Type B pancreatic cell (in vitro differentiated cells): ENCODE measurements at places on chromosomes 3 and 15.

- no peak for DNase-seq
Measured at GRCh38 chr15:87967951-87968350, 288.6 kb downstream of the NTRK3 start.

GRCh38 chr3:26106228-26106627 lies 316.3 kb downstream of the OXSM start:
- DNase-seq: no peak

GRCh38 chr3:40237159-40237558 lies 72.3 kb upstream of the EIF1B start:
- DNase-seq: no peak

DNA sequence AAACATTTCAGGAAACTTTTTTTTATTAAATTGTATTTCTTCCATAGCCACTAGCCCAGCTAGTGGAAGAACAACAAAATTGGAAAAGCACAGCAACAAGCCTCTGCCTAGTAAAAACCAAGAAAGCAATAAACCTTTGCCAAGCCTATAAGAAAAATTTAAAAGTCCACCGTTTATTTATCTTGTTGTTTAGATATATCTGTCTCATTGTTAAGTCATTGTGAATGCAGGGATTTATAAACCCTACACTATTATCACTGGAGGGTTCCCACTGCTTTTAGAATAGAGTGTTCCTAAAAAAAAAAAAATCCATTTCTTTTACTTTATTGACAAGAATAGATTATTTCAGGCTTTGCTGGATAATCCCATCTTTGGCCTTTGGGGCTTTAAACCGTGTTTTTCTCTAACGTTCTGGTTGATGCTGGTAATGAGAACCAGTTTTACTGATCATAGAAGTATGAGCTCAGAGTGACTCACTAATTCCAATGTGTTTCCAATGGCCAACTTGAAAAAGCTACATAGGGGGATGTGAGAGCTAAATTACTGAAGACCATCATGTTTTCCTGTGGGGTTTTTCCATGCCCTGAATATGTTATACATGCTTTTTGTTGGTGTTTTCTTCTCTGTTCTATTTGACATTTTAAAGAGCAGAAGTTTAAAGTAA lies 634.1 kb downstream of the RBMS3 start:
- no peak for DNase-seq

DNA sequence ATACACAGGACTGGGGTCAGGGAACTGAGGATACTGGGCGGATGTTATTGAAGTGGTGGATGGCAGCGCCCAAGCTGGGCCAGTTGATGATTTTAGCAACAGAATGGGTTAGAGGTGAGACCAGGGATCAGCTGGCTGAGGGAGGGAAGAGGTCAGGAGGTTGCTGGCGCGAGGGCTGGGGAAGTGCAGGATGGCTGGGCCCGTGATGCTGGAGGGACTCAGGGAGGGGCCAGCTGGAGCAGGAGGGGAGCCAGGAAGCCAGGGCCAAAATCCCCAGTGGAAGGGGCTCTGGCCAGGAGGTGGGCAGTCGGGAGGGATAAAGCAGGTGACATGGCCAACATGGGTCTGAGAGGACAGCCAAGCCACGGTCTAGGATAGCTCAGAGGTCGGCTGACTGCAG lies 178.0 kb downstream of the NSMCE3 start:
- no peak for DNase-seq

DNA sequence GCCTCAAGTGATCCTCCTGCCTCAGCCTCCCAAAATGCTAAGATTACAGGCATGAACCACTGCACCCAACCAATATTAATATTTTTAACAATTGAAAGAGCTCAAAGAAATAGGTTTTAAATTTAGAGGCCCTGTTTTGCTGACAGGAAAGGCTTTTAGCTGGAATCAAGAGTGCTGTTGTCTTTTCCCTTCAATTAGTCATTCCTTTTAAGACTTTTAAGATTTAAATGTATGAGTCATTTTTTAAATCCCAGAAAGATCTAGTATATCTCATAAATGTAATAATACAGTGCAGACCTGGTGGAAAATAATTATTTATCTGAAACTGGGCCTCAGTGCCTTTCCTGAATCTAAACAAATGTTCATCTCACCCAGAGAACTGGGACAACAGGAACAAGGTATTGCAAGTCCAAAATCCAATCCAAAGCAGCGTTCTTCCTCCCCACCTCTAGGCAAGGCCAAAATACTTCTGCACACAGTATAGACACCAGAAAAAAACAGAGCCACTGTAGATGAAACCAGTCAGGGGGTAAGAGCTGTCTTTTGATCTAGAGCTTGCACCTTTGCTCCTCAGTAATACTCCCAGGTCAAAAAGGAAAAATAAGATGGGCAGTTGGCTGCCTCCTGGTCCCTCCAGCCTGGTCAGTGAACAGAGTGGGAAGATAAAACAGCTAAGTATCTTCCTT lies 14.4 kb downstream of the AGTR1 start:
- DNase-seq: no peak

GRCh38 chr15:31200735-31201151 lies 99.2 kb upstream of the TRPM1 start:
- DNase-seq: no peak

DNA sequence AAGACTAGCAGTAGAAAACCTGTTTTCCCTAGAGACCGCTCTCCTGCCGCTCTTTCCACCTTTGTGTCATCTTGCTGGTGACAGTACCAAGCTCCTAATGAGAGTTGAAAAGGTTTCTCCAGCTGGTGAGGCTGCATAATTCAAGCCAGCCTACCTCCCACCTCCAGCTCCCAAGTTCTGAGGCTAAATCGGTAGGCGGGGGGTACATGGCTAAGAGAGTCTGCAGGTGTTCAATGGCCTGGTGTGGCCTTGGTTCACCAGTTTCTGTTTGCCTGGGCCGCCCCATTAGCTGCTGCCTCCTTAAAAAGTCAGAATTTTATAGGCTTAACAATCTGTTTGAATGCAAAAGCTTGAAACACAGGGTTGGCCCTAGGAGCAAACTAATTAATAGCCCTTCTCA lies 262.8 kb downstream of the SLCO3A1 start:
- no peak for DNase-seq

DNA sequence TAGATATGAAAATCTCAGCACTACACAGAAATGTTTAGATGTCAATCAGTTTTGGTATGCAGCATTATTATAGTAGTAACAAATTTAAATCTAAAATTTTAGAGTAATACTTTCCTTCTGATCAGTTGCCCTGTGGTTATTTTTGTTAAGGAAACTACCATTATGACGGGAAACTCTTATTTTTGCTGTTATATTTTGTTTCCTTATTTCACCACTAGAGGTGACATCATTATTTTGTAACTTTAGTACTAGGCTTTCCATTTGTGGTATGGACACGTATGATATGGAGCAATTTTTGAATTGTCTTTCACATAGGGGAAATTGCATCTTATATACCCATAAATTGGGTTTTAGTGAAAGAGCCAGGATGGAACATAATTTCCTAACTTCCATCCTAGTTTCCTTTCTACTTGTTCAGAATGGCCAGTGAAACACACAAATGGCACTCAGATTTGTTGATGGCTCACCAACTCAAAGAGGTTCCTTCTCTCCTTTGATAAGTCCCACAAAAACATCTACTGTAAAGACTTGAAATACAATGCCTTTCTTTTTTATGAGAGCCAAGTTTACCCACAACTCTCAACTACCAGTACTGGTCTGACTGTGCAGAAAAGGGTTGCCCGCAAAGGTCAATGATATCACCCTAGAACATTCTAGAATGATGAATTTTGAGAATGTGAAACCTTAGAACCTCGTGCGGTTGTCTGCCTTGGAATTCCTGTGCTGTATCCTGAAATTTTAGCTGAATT lies 19.4 kb upstream of the PPP4R2 start:
- no peak for DNase-seq

DNA sequence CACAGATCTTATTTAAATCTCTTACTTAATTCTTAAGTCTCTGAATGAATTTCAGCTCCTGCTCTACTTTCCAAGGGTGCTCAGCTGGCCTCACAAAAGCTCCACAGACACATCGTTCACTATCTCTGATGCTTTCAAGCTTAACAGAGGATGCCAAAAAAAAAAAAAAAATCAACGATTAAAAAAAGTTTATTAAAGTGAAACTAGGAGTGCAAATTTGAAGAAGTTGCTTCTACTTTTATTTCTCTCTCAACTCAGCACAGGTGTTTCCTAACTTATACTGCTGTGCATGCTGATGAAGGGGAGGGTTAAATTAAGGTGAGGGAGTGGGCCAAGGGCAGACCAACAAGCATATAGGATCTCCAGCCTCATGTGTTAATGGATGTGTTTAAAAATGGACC lies 157.2 kb downstream of the TIGIT start:
- DNase-seq: no peak

- DNase-seq: no peak
Measured at GRCh38 chr3:31668242-31668641, 135.5 kb downstream of the STT3B start.

DNA sequence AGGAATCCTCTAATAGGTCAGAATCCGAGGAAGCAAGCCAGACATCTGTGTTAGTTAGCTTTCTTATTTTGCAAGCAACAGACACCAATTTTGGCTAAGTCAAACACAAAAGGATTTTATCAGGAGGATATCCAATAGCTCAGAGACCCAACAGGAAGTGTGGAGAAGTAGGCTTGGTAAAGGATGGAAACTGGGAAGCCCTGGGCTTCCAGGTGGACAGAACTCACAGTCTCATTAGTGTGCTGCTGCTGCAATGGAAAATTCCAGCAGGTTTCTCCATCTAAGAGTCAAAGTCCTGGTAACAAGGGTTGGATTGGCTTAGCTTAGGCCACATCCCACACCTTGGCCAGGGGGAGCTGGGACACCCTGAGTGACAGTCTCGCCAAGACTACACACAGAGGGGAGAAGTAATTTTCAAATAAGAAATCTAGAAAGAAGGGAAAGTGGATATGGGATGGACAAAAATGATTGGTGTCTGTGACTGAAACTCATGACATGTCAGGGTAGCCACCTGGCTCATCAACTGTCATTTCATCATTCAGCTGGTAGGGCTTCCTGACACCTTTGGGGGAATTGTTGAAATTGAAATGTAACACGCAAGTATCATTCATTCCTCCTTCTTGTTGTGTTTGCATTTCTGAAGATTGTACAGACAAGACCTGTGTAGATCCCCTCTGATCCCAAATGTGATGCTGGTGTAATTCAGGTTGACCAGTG lies 158.6 kb downstream of the THSD4 start:
- DNase-seq: no peak

- no peak for DNase-seq
Measured at GRCh38 chr15:60583194-60583593, 104.3 kb upstream of the ICE2 start.

- DNase-seq: no peak
Measured at GRCh38 chr3:39779511-39780230, 29.7 kb upstream of the MYRIP start.

DNA sequence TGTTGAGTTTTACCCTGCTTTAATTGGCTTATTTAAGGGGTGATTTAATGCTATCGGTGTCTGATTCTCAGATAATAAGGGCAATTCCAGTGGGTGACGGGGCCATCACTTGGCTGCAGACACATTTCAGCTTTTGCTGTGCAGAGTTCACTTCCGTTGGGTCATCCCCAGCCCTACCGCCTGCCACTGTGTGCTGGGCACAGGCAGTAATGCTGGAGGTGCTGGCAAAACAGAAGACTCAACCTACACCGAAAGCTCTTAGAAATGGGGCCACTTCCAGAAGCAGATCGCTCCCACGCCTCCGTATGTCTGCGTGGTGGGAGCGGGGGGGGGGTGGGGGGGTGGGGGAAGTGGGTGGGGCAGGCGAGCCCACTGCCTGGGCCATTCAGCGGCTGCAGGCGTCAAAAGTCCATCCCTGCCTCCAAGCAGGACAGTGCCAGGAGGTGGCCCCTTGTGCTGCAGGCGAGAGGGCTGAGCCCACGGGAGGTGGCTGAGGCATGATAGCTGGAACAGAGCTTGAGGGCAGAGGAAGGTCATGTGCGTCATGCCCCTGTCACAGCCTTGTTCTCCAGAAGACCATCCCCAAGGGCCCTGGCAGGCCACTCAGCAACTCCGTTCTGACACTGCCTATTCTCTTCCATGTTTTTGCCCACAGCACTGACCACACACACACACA lies 128.3 kb downstream of the ATP10A start:
- DNase-seq: no peak

DNA sequence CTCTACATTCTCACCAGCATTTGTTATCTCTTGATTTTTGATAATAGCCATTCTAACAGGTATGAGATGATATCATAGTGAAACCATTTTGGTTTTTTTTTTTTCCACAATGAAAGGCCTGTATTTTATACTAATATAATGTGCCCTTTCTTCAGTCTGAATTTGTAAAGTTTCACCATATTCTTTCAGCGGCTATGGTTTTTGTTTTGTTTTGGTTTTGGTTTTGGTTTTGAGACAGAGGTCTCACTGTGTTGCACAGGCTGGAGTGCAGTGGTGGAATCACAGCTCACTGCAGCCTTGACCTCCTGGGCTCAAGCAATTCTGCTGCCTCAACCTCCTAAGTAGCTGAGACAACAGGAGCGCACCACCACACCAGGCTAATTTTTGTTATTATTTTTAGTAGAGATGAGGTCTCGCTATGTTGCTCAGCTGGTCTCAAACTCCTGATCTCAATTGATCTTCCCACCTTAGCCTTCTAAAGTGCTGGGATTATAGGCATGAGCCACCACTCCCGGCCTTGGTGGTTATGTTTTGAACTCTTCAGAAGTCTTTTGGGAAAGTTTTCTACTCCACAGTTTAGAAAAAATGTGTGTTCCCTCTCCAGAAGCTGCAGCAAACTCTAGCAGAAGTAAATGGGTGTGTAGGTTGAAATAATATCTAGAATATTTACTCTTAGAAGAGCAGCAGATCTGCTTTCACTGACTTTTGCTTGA lies 110.2 kb upstream of the UMPS start:
- no peak for DNase-seq

- no peak for DNase-seq
Measured at GRCh38 chr3:9721015-9721699, 10.4 kb upstream of the BRPF1 start.

DNA sequence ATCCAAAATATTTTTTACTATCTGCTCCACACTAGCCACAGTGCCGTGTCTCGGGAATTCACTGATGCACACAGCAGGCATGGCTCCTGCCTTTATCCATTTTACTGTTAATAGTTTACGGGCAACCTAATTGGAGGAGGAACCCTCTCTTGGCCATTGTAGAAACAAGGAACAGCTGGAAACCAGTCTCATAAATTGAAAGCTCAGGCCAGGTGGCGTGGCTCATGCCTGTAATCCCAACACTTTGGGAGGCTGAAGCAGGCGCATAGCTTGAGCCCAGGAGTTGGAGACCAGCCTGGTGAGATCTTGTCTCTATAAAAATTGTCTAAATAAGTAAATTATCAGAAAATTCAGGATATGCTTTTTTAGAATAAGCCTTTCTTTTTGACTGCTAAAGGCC lies 39.0 kb downstream of the IL5RA start:
- no peak for DNase-seq

DNA sequence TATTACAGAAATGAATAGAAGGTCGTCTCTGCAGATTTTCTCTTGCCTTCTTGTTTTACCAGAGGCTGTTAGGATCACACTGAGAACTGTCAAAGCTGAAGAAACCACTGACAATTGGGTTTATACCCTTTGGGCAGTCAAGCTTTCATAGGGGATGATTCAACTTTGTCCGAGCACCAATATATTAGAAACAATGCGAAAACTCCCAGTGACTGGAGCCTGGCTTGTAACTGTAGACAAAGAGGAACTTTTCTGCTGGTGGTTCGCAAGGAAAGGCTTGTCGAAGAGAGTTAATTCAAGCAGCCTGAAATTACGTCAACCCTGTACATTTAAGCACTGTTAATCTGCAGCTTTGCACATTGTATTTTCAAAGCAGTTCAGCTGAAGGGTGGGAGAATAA lies 193.2 kb upstream of the ZNF385D start:
- DNase-seq: no peak
